A549 treated with dexamethasone at 1 μM for 4 hours (cell line): ENCODE measurements at places on chromosomes 7 and 10. TPM values are rescaled to one million over a fixed set of nuclear protein-coding genes. Genes with fewer than 3 reads are reported as not detected.

ZNF467 gene
- total RNA-seq = 0.60 to 1.6 TPM (median 1.1 TPM) in 5 replicates

SOSTDC1 gene
- total RNA-seq = not detected in 5 replicates

NDUFA5 gene
- 31.7 to 55.3 TPM (median 34.5 TPM) in 5 replicates for total RNA-seq

CACNB2 gene
- not detected in 5 replicates for total RNA-seq

FAM53B gene
- total RNA-seq = 9.6 to 15.8 TPM (median 14.1 TPM) in 5 replicates
